Occipital lobe (tissue), 3 donors: ENCODE measurements at places on chromosomes 5 and 9.

DNA sequence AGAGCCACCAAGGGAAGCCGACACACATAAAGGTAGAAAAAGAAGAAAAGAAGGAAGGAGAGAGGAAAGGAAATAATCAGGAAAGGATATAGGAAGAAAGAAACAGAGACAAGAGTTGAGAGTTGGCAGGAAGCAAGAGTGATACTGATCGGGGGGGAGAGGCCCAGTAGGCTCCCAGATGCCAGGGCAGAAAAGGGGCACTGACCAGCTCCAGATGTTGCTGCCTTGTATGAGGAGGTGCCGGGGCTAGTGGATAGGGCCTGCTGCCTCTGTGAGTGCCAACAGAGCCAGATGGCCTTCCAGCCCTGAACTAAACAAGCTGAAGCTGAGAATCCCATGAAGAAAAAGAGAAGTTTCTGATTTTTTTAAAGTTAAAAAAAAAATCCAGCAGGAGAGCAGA, 82.0 kb upstream of the TRIM32 start:
- no peak for DNase-seq

GRCh38 chr5:126826619-126827215, 49.8 kb downstream of the LMNB1 start:
- no peak for DNase-seq

- no peak for DNase-seq
Measured at GRCh38 chr9:76759732-76760131, 4.5 kb upstream of the PCA3 start.

GRCh38 chr9:130607640-130608420, 28.5 kb downstream of the FUBP3 start:
- DNase-seq = no peak

DNA sequence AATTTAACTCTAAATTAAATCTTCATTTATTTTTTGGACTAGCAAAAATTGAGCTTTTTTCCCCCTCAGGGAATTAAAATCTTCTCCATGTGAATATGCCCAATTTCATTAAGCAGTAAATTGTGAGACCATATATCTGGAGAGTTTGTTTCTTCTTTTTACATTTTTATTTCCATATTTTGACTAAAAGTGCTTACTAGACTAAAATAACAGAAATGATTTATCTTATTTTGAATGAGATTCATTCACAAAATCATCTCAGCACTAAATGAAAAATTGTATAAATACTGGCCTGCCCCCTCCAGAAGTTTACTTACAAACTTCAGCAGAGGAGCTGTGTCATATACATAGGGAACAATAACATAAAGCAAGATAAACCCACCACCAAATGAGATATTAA, 26.6 kb downstream of the MAPKAP1 start:
- DNase-seq = no peak

- peak; percentile 24 for DNase-seq
Measured at GRCh38 chr5:149367249-149367971, 9.6 kb downstream of the PCYOX1L start.

- DNase-seq = no peak
Measured at GRCh38 chr5:126233256-126233655, 190.0 kb upstream of the GRAMD2B start.

- DNase-seq = no peak
Measured at GRCh38 chr9:95092262-95093072, 225.0 kb downstream of the FANCC start.

GRCh38 chr9:12797037-12797436, 22.2 kb downstream of the LURAP1L start:
- no peak for DNase-seq

- DNase-seq = no peak
Measured at GRCh38 chr9:14207352-14207995, 106.5 kb downstream of the NFIB start.

DNA sequence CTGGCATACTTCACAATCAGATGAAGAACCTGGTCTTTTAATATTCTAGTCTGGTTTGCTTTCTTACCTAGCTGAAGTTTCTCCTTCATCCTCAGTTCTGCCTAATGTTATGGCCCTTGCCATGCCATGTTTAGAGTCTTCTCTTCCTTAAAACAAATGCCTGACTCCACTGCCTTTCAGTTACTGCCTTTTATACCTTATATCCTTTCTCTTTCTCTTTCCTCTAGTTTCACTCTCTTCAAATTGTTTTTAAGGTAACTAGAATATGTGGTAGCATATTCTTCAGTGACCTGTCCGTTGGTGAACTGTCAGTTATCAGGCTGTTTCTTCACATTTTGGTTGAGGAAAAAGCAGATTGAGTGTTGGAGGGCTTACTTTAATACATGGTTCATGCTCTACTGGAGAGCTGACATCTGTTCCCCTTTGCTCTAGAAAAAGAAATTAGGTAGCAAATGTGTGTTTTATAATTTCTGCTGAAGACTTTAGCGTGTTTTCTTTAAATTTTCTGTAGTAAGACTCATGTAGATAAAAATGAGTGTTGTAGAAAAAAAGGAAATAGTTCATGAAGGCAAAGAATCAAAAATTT, 103.8 kb downstream of the DMXL1 start:
- DNase-seq = no peak
